ENCODE measurements at places on chromosomes 3 and 15.

DNA sequence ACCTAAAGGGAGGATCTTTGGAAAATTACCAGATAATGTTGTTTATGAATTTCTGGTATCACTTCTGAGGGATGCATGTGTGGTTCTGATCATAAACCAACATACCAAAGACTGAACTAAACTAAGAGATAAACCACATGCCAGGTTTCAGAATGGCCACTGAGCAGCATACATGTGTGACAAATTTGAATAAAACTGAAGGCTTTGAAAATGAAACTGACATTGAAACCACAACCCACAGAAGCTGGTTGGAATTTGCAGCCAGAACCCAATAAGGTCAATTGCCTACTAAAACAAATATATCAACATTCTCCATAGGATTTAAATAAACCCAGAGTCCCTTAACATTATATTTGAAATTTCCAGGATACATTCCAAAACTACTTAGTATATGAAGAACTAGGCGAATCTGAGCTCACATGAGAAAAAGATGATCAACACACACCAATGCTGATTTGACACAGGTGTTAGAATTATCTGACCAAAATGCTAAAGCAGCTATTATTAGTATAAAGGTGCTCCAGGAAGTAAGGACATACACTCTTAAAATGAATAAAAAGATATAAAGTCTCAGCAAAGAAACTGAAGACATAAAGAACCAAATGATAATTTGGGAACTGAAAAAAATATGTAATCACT, 125.0 kb downstream of the ZNF280D start:
- no peak for DNase-seq

- no peak for DNase-seq
Measured at GRCh38 chr3:12148183-12148940, 10.3 kb downstream of the TIMP4 start.

- DNase-seq = no peak
Measured at GRCh38 chr3:10088256-10088655, 19.8 kb downstream of the FANCD2OS start.

DNA sequence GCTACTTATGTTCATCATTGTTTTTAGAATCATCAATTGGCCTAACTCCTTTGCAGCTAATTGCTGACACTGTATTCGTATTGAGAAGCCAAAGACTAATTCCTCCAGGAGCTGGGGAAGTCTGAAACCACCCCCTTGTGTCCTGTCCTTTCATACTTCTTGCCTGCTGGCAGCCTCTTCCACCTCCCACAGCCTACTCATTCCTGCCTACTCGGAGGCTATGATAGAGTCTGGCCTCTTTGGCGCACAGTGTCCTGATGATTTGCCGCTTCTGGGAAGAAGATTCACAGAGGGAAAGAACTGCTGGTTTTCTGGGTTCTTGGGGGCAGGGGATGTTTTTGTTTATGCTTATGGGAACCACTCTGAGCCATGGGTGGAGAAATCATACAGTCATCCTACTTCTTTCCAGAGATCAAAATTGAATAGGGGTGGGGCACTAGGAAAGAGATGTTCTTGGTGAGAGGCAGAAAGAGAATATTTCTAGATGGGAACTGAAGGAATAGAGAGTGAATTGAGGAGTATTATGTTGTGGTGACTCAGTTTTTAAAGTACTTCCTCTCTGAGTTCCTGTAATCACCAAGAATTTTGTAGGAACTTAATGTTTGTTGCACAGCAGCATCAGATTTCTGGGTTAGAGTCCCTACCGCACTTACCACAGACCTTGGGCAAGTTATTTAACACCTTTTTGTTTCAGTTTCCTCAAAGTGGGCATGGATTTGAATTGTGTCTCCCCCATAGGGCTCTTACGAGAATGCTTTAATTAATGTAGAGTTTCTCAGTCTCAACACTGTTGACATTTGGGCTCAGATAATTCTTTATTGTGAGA, 22.1 kb upstream of the SCAANT1 start:
- DNase-seq = no peak

- no peak for DNase-seq
Measured at GRCh38 chr3:16142350-16143025, 32.0 kb upstream of the GALNT15 start.
